ENCODE measurements at places on chromosomes 1 and 21.
A peak's percentile ranks its signal among the peaks of the same experiment; 100 is the strongest.

DNA sequence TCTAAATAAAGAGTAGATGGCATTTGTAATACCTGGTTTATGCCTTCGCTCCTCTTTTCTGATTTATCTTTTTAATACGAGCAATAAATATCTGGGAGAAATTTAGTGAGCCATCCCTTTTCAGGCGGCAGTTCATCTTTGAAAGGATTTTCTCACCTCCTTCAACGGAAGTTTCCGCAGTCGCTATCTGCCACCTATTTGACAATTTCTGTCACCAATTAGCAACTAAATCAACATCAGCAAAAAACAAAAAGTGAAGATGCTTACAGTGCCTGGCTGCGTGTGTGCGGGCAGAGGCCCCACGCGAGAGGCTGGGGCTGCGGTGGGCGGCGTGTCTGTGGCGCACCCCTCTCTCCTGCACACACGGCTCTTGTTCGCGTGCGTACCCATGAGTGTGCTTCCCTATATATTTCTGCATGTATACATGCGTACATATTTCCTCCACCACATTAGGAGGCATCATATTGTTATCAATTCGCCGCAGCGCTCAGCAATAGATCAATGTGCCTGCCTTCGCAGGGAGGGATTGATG lies 117.3 kb upstream of the BARHL2 start:
- DNase-seq, result no peak

DNA sequence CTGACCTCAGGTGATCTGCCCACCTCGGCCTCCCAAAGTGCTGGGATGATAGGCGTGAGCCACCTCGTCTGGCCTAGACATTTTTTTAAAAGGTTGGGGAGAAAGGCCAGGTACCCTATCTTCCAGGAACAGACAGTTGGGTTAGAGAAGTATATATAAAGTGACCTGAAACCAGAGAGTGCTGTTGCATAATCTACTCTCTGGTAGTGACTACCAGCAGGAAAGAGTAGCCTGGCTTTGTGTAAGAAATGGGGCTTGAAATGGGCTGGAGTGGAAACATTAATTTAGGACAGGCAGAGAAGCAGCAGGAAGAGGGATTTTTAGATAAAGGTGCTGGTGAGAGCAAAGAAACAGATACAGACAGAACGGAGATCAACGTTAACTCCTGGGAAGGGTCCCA lies 125.8 kb upstream of the HOOK1 start:
- DNase-seq, result no peak

DNA sequence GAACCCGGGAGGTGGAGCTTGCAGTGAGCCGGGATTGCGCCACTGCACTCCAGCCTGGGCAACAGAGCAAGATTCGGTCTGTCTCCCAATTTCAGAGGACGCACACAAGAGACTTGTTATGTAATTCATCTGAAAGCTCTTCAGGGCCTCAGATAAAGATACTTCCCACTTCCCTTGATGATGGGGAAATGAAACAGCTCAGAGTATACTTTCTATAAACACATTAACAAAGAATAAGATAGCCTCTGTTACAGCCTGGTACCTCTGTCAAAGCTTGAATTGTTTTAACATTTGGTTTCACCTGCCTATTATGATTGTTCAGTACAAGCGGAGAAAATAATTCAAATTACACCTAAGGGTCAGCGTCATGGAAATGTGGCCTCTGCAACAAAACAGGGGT lies 622.9 kb upstream of the ADGRL4 start:
- DNase-seq, result no peak

DNA sequence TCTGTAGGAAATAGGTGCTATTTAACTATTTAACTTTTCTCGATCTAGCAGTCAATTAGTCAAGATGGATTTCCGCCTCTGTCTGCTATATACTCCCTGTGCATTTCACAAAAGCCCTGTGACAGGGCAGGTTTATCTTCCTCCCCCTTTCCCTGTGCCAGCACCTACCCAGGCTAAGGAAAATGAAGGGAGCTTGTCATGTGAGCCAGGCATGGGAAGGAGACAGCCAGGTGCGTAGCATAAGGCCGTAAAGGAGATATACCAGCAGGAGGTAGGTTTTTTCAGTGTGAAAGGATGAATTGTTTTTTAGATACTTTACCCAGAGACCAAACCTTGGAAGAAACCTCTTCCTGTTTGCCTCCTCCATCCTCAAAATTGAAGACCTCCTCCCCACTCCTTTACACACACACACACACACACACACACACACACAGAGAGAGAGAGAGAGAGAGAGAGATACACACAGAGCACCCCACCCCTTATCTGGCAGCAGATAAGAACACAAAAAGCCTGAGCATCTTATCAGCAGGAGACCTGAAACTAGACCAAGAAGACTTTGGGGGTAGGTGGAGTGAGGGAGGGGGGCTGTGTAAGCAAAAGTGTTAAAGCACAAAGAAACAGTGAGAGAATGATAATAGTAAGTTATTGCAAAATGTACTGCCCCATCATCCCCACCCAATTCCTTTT lies 12.0 kb upstream of the TARBP1 start:
- no peak for DNase-seq

GRCh38 chr1:225449261-225449660 lies 21.4 kb upstream of the LBR start:
- DNase-seq, result no peak

- DNase-seq, result no peak
Measured at GRCh38 chr1:18123467-18123992, 15.9 kb downstream of the IGSF21 start.

- DNase-seq, result no peak
Measured at GRCh38 chr1:99305626-99306025, 41.3 kb downstream of the PLPPR4 start.

DNA sequence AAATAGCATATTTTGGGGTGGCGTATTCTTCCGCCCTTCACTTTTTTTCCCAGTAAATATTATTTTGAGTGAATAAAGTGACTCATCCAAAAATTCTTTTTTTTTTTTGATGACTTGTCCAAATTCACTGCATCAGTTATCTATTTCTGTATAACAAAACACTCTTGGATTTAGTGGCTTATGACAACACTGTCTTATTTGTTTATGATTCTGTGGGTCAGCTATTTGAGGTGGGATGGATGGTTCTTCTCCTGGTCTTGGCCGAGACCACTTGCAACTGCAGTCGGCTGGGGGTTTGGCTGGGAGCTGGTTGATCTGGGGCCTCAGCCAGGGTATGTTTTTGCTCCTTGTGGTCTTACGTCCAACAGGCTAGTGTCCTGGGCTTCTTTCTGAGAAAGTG lies 39.9 kb upstream of the SRSF10 start:
- DNase-seq, result no peak

DNA sequence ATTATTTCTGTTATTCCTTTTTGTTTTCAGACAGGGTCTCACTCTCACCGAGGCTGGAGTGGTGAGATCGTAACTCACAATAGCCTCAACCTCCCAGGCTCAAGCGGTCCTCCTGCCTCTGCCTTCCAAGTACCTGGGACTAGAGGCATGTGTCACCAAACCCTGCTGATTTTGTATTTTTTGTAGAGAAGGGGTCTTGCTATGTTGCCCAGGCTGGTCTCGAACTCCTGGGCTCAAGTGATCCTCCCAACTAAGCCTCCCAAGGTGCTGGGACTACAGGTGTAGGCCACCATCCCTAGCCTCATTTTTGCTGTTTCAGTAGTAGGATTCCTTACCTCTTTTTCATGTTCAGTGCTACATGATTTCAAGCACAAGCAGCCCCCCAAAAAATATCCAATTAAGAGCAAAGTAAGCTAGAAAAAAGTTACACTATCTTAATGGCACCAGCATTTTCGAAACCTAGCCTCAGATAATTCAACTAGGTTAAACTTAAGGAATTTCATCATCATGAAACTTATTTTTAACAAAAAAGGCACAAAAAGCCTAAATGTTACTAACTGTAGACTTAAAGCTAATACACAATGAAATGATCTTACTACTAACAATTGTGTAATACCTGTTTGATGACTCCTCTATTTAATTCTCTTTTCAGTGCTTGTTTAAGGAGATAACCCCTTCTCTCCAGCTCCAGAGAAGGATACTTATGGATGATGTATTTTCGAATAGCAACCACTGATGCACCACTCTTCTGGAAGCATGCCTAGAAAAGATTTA lies 16.6 kb downstream of the HP1BP3 start:
- no peak for DNase-seq

DNA sequence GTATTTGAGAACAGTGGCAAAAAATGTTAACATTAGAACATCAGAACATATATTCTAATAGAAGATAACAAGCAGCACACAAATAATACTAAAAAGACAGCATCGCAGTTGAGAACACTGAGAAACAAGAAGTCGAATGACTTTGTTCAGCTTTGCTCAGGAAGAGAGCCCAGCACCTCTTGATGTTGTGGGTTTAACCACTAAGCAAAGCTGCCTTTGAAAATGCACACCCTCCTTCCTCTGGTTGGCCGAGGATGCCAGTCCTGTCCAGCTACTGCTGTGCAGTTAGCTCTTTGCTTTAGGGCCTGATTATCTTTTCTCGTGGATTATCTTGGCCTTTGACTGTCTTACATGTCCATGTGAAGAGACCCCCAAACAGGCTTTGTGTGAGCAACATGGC lies 60.5 kb downstream of the SPATA46 start:
- no peak for DNase-seq

GRCh38 chr1:157925419-157926166 lies 67.9 kb upstream of the KIRREL1 start:
- DNase-seq, result no peak

GRCh38 chr1:164841702-164842465 lies 282.9 kb downstream of the PBX1 start:
- DNase-seq, result no peak

- DNase-seq, result no peak
Measured at GRCh38 chr1:232886271-232886670, 64.1 kb upstream of the NTPCR start.

GRCh38 chr1:234842726-234843641 lies 233.0 kb upstream of the IRF2BP2 start:
- peak; percentile 42 for DNase-seq

DNA sequence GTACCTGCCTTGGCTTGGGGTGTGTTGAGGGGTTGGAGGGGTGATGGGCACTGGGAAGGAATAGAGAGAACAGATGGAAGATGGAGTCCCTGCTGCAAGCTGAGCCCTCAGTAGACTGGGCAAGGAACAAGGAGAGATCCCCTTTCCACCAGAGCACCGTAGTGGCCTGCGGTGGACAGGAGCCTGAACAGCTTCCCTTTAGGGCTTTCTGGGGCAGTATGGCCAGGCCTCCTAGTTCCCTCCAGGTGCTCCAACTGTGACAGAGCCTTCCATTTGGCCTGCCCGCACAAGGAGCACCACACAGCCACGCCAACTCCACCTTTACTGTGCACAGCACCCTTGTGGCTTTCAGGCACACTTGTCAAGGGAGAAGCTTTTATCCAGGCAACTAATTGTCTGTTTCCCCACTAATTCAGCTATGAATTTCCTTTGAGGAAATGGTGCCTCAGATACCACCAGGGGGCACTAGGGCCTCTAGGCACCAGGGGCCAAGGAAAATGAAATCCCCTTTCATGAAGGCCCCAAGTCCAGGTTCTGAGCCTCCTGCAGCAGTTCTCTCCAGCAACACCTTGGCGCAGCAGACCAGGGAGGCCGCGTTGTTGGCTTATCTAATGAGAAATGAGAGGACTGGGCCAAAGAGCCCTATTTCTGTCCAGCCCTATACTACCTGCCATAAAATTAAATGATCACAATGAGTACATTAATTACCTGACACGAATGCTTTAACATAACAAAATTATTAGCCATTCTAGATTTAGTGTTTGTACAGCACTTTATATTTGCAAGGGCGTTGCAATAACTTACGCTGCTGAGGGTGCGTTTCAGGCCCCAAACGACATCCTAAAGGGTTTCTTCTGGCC lies 23.1 kb upstream of the ERI3 start:
- peak; percentile 27 for DNase-seq

DNA sequence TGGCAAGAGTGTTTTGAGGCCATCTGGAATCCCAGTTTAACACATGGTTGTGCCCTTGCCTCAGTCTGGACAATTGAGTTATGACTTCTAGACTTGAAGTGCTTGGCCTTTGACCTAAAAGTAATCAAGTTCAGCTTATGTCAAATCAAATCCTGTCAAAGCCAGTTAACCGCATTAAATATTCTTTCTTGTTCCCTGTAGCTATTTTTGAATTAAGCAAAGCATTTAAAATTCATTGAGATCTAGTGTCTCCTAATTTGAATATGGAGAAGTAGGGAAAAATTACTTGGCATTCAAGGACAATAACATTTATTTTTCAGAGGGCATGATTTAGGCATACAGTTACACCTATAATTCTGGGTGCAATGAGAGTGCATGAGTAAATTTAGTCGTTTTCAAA lies 32.1 kb downstream of the MDM4 start:
- DNase-seq, result no peak

DNA sequence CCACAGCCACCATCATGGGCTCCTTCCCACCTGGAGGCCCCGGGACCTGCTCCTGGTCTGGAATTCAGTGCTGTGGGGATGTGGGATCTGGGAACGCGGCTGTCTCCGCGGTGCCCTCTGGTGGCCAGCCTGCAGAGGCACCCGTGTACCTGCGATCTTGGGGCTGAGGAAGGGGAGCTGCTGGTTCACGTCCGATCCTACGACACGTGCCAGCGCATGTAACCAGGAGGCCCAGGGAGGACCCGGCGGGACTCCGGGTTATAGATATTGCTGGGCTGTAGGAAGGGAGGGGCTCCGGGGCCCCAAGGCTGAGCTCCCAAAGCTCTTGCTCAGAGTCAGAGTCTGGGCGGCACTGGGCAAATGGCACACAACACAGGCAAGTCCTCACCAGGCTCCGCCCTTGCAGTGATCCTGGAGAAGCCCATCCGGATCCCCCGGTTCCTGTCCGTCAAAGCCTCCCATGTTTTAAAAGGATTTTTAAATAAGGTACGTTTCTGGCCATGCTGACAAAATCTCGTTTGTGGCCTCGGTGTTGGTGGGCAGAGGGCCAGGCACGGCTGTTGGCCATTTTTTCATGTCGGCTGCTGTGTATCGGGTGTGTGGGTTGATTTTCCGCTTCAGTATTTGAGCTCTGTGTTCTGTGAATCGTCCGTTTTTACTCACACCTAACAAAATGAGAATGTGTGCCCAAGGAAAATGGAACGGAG lies 20.1 kb downstream of the FAAP20 start:
- DNase-seq, result peak; percentile 42
